ENCODE measurements at places on chromosomes 13 and 19.
A peak's percentile ranks its signal among the peaks of the same experiment; 100 is the strongest.

DNA sequence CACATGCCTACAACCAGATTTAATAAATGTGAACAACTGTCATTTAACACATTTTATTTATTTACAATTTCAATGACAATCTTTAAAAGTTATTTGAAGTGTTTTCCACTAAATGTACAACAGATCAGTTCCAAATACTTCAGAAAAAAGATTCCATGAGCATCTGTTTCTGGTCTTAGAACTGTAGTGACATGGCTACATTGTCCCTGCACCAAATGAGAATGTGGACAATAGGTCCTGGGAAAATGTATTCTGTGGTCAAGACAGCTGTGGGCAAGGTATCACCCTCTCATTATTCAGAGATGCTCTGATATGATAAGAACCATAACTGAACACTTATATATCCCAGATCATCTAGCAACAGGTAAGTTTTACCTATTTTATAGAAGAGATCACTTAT lies 43.7 kb downstream of the ELF1 start:
- DNase-seq = no peak

DNA sequence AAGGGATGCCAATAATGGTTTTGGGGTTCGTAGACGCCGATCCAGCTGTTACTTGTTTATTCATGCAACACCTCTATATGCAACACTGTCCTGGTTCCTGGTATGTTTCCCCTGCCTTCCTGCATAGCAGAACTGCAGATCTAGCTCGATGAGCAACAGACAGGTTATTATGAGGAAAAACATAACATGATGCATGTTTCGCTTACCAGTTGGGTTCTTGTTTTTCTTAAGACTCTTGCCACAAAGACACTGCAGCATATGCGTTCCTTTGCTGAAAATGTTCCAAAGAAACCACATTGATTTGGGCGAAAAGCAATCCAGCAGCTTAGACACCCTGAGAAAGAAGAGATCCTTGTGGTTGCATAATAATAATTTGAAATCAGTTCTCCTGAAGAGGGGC lies 583 bp downstream of the FGF14 start:
- DNase-seq = peak; percentile 48

- DNase-seq = no peak
Measured at GRCh38 chr13:20550799-20551198, 16.2 kb upstream of the IFT88 start.

DNA sequence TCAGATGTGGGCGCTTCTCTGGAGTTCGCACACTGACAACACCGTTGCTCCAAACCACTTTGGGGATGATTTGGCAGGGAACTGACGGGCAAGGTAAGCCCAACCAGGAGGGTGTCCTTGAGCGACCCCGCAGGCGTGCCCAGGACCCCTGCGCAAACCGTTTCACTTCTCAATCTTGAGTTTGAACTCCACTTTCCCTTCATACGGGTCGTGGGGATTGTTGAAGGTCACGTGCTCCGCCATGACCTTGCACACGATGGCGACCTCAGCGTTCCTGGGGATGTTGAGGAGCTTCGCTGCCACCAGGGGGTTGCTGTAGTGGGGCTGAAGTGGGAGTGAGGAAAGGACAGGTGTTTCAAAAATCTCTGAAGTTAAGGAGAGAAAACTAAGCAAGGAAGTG lies 8.8 kb downstream of the ATP4B start:
- no peak for DNase-seq

DNA sequence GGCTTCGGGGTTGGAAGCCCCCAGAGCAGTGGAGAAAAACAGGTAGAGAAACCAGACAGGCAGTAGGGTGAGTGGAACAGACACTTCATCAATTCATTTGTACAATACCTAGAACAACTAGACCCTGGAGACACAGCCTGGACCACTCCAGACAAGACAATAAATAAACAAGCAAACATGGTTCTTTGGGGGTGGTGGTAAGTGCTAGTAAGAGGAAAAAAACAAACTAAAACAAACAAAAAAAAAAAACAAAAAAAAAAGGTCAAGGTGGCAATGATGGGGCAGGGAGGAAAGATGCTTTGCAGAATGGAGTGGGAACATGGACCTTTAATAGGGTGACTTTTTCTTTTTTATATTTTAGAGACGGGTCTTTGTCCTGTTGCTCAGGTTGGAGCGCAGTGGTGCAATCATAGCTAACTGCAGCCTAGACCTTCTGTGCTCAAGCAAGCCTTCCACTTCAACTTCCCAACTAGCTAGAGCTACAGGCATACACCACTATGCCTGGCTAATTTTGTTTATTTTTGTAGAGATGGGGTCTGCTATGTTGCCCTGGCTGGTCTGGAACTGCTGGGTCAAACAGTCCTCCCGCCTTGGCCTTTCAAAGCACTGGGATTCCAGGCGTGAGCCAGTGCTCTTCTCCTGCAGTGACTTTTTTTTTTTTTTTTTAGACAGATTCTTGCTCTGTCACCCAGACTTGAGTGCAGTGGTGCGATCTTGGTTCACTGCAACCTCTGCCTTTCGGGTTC lies 3.1 kb downstream of the JUNB start:
- no peak for DNase-seq

DNA sequence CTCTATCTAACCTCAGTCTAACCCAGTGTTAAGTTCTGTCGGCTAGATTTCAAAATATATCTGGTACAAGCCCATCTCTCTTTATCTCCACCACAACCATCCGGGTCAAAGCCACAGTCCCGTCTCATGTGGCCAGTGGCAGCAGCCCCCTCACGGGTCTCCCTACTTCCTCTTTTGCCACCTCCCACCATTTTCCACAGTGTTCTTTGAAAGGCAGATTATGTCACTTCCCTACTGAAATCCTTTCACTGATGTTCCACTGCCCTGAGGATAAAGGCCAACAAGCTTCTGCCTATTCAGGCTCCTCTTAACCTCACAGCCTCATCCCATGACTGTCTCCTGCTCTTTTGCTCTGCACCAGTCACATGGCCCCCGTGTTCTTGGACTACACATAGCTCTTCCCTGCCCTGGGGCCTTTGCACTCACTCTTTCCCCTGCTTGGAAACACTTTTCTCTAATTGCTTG lies 117.2 kb downstream of the UBL3 start:
- no peak for DNase-seq

DNA sequence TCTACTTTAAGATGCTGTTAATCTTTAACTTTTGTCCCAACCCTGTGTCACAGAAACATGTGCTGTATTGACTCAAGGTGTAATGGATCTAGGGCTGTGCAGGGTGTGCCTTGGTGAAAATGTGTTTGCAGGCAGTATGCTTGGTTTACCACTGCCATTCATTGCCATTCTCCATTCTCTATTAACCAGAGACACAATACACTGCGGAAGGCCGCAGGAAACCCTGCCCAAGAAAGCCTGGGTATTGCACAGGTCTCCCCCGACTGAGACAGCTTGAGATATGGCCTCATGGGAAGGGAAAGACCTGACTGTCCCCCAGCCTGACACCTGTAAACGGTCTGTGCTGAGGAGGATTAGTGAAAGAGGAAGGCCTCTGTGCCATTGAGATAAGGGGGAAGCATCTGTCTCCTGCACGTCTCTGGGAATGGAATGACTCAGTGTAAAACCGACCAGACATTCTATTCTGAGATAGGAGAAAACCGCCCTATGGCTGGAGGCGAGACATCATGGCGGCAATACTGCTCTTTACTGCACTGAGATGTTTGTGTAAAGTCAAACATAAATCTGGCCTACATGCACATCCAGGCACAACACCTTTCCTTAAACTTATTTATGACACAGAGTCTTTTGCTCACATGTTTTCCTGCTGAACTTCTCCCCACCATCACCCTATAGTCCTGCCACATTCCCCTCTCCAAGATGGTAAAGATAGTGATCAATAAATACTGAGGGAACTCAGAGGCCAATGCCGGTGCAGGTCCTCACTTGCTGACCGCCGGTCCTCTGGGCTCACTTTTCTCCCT lies 13.1 kb upstream of the ZNF888 start:
- DNase-seq = no peak

DNA sequence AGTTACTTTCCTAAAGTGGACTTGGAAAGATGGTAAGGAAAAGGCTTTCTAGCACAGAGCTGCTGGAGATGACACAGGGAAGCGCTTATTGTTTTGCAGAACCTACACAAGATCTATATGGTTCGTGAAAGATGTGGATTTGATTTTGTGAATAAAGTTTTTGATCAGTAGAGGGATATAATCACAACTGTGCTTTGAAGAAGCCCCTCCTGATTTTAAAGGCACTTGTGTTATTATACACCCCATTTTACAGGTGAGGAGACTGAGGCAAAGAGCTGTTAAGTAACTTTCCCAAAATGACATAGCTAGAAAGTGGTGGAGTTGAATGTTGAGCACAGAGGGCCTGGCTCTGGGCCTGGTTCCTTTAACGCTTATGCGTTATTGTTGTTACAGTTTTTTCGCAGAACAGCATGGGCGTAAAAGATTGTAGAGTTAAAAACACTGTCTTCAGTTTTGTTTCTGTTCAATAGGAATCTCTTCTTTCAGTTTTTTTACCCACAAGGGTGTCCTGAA lies 1.4 kb downstream of the TDRD3 start:
- peak; percentile 20 for DNase-seq

DNA sequence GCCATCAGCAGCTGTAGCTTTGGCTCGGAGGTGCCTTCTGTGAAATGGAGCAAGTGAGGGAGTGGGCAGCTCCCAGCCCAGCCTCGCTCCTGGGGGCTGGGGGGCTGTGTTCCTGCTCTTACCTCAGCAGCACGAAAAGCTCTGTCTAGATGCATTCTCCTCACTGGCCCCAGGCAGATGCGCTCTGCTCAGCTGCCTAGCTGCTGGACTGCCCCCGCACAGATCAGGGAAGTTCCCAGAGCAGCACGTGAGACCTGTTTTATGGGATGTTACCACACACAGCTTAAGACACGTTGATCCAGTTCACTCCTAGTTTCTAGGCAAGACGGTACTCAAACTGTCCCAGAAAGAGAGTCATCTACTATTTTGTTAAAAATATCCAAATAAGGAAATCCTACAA lies 13.6 kb downstream of the LCP1 start:
- no peak for DNase-seq

DNA sequence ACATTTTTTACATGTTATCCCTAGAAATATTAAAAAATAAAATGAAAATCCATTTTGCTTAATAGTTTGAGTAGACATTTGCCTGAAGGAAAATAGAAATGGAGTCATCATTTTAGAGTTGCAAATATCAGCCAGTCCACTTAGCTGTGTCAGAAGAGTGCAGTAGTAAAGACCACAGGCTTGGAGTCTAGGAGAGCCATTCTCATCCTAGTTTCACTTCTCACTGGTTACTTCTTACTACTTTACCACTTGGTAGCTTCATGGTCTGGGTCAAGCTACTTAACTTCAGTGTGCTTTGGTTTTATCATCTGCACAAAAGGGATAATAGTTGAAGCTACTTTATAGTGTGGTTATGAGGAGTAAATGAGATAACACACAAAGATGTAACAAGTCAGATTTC lies 286.5 kb upstream of the NBEA start:
- no peak for DNase-seq

GRCh38 chr19:51338563-51339312 lies 3.2 kb downstream of the VSIG10L start:
- DNase-seq = peak; percentile 69

DNA sequence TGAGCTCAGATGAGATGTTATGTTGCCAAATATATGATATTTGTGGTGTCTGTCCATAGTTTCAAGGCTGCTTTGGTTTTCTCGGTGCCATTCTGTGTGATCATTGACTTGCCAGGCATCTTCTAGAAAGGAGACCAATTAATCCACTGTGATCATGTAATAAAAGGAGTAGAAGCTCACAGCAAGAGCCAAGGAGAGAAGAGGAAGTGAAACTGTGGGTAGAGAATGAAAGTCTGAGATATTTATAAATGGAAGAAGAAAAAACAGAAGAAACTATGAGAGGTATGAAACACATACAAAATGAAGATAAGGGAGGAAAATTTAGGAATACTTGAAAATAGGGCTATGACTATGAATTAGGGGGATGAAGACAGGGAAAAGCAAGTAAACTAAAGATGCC lies 11.1 kb upstream of the ZNF613 start:
- DNase-seq = no peak

DNA sequence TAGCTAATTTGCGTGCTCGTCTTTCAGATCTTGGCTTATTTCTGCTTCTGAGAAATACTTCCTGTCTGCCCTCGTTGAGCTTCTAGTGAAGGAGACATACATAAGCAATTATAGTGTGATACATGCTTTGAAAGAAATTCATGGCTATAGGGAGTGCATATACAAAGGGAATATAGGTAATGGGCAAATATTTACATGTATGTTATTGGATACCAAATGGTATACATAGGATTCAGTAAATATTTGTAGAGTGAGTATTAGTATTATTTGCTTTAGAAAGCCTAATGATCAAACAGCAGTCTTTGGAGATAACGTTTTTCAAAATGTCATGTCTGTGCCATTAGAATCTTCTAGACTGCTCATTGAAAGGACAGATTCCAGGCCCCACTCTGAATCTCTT lies 5.2 kb downstream of the BRCA2 start:
- no peak for DNase-seq

DNA sequence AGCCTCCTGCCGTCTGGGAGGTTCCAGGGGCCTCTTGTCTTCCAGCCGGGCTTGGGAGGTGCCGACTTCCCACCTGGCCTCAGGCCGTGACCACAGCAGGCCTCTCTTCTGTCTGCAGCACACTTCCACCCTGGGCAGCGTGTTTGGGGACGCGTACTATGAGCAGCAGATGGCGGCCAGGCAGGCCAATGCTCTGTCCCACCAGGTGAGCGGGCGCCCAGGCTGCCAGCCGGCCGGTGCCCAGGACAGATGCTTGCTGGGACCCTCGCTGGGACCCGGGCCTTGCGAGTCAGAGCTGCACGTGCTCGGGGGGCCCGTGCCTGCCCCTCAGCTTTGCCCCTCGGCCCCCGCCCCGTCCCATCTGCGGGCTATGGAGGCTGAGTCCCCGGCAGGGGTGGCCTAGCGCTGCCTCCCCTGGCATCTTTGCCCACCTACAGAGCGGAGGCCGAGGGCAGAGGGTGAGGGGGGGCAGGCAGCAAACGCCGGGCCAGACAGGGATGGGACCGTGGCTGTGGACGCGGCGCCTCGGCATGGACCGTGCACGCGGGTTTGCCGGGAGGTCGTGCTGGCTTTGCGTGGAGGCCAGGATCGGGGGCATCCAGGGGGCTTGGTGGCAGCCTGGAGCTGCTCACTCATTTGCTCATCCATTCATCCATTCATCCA lies 16.2 kb downstream of the COMP start:
- DNase-seq = no peak

- no peak for DNase-seq
Measured at GRCh38 chr19:34574704-34575103, 93.1 kb downstream of the WTIP start.

GRCh38 chr13:95707035-95707434 lies 30.1 kb downstream of the DNAJC3 start:
- DNase-seq = no peak

GRCh38 chr19:57057036-57057686 lies 62.6 kb upstream of the USP29 start:
- DNase-seq = no peak

- peak; percentile 77 for DNase-seq
Measured at GRCh38 chr13:44906713-44907112, 82.6 kb downstream of the NUFIP1 start.

GRCh38 chr13:104426435-104426834 lies 1360.2 kb upstream of the SLC10A2 start:
- DNase-seq = no peak

DNA sequence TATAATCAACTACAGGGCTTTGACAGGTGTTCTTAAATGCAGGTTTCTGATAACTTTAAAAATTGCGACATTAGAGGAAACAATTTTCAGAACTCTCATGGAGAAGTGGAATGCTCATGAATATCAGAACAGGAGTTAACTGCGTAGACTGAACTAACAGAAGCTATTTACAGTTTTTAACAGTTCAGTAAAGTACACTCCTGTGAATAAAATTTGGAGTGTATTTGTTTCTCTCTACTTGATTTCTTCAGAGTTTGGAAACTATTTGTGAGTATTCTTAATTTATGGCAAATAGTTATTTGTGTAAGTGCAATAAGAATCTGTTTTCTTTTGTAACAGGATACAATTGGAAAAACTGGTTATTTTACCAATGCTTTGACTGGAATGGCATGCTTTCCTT lies 114.4 kb downstream of the TNFRSF19 start:
- no peak for DNase-seq

Data from fibroblast of lung (primary cell).